Mucosa of descending colon (tissue), 3 donors: ENCODE measurements at places on chromosomes 4 and X. TPM values are rescaled to one million over a fixed set of nuclear protein-coding genes. Genes with fewer than 3 reads are reported as not detected.

PALLD gene
- 663 TPM for total RNA-seq

SPANXA2 gene
- total RNA-seq: not detected

NUDT11 gene
- total RNA-seq: 0.34 TPM

SCOC gene
- 41.1 TPM for total RNA-seq

DNA sequence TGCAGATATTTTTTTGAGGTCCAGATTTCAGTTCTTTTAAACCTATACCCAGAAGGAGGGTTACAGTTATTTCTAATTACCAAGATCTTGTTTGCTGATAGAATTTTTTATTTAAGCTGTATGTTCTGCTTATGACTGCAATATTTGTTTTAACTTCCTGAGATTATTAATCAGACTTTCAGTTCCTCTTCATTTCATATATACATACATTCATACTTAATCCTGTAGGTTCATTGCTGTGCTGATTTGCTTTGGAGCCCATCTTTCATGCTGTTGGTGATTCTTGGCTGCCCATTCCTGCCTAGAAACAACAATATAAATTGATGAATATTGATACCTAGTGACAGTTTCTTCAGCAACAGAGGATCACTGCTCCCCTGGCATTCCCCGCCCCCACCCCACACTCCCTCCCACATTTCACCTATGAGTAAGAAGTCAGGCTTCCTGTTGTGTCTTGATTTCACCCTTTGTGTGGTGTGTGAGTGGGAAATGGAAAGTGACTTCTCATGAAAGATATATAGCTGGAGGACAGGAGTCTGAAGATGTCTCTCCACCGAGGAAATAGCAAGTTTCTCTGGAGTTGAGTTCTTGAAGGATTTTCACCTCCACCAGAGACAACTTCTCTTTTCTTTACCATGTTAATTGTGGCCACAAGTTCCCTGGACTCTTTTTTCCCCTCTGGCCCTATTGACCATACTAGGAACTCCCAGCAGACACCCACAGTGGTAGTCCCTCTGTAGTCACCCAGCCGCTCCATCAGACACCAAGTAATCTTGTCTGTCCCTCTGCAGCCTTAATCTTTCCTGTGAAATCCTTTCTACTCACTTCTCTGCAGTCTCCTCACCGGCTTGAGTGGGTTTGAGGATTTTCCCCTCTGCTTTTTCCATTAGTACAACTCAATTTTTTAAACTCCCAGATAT is 118.4 kb downstream of the ASB9 start:
- DNase-seq: no peak

GRCh38 chr4:124736526-124736925 is 24.0 kb upstream of the ANKRD50 start:
- no peak for DNase-seq

DNA sequence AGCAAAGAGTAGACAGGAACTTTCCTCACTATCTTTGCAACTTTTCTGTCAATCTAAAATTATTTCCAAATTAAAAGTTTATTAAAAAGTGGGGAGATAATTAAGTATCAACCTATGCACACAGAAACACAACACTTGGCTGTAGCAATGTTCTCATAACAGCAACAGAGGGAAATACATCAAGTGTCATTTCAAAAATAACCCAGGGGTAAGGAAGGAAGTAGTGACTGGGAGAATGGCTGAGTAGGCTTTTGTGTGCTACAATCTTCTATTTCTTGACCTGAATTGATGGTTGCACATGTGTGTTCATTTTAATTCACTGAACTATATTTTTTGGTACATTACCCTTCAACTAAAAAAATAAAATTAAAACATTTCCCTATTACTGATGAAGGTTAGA is 67.5 kb downstream of the ABCG2 start:
- DNase-seq: no peak

- no peak for DNase-seq
Measured at GRCh38 chr4:76166480-76166879, 18.3 kb upstream of the NUP54 start.

GRCh38 chrX:499870-500364 is 113.2 kb upstream of the PPP2R3B start:
- no peak for DNase-seq

GRCh38 chr4:81377191-81377590 is 94.5 kb downstream of the RASGEF1B start:
- no peak for DNase-seq

- no peak for DNase-seq
Measured at GRCh38 chr4:100977746-100978397, 369.5 kb downstream of the PPP3CA start.
